Urinary bladder (tissue), 4 donors: ENCODE measurements at places on chromosomes 7 and 10. TPM values are rescaled to one million over a fixed set of nuclear protein-coding genes. Genes with fewer than 3 reads are reported as not detected.

DNA sequence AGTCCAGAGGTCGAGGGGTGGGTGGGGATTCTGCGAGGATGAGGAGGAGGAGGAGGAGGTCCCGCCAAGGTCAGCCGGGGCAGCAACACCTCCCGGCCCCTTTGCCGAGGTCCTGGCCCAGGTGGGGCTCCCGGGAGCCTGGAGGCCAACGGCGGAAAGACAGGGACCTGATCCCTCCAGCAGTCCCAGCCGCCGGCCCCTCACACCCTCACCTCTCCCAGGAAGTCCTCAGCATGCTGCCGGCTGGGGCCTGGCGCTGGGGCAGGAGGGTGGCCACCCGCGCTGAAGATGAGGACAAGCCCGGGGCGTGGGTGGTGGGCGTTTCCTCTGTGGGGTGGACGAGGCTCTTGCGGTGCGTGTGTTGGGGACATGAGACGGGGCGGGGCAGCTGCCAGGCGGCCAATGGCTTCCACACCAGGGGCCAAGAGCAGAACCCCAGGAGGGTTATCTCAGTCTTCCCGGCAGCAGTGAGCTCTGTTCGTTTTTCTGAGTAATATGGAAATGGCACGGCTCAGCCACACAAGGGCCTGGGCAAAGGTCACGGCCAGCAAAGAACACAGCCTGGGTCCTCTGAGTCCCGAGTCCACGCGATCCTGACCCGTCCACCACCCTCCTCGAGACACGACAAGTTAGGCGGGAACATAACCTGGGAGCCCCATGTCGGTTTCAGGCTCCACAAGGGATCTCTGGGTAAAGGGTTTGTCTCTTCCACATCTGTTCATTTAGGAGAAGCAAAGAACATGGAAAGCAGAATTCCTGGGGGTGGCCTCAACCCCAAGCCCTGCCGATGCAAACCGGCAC, 82.9 kb upstream of the PDGFA start:
- DNase-seq, result no peak

DNA sequence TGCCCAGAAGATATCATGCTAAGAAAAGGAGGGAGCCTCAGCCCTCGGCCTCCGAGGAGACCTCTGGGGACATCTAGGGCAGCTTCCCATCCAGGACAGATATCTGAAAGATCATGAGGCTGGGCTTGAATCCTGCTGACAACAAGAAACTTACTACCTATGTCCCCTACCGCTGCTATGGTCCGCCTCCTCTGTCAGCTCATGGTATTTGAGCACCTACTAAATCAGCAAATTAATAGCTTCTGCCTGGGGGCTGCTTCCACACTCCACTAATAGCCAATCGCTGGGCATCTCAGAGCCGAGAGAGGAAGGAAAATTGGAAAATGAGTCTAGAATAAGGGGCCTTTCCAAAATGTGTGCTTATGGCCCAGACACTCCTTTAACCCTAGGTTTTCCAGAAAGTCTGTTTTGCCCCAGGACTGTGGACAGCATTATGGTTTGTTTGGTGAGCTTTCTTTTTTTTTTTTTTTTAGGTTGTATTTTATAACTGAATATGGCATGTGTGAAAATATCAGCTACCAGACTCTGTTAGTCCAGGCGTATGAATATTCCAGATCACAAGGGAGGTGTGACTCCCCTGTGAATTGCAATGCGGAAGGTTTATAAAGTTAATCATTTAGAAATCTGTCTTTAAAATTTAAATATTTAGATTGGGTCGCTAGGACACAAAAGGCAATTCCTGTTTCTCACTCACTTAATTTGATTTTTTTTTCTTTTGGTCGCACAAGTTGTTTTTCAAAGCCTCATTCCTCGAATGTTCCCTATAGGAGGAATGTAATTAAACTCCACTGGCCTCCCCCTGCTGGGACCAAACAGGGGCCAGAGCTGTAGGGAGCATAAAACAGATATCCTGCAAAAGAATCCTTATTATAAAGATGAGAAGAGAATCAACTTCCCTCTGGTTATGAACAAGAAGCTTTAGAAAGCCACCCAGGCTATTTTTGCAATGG, 89.4 kb downstream of the PARP12 start:
- DNase-seq, result no peak

- DNase-seq, result no peak
Measured at GRCh38 chr10:49742683-49743463, 19.2 kb downstream of the OGDHL start.

- DNase-seq, result no peak
Measured at GRCh38 chr7:3063016-3063753, 19.5 kb upstream of the CARD11 start.

DNA sequence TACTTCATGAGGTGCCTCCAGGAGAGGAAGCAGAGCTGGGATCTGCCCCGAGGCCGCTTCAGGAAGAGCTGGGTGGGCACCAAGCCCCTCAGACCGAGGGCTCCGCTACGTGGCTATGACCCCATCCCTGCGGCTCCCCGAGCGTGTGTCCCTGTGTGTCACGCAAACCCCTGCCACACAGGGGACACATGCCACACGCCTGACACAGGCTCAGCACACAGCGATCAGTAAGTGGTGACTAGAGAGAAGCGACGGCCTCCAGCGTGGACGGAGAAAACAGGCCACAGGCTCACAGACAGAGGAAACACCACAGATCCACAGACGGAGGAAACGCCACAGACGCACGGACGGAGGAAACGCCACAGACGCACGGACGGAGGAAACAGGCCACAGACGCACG, 18.5 kb downstream of the DIP2C start:
- DNase-seq, result no peak

DNA sequence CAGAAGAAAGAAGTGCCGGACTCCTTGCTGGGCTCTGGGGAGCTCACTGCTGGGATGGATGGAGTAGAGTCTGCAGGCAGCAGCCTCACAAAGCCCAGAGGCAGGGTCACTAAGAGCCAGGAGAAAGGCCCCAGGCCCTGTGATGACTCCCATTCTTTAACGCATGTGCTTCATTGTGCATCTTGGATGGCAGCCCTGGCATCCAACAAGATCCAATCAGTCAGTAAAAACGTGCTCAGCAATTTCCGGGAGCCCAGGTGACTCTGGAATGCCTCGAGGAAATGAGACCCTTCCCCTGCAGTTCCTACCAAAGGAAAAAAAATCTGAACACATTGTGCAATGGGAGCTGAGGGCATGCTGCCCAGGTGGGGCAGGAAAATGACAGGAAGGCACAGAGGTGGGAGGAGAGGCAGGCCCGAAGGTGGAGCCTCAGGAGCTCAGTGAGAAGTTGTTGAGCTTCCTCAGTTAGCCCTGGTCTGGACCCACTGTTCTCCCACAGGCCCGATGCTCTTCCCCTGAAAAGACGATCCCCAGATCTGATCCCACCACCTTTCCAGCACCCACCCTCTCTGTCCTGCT, 60.7 kb upstream of the TMEM72 start:
- DNase-seq, result no peak

GRCh38 chr10:99421233-99421739, 9.1 kb downstream of the GOT1 start:
- no peak for DNase-seq

DNA sequence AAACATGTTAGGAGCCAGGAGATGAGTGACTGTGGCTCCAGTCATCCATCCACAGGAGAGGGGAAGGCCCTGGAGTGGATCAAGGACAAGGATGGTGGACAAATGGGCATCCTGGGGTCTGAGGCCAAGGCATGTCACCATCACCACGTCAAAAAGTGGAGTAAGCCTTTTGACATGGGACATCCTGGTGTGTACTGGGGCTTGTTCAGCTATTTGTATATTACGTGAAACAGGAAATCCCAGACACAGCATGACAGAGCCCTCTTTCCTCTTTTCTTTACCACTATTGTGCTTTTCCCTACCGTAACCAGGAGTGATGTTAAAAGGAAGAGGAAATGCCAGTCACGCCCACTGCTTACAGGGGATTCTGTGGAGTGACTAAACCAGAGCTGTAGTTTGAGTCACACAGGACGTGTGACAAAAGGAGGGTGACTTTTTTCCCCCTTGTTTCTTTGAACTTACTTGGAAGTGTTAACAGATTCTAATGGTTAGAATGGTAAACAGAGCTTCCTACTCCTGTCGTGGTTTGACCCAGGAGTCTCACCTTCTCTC, 15.4 kb downstream of the ACSL5 start:
- DNase-seq, result no peak

DNA sequence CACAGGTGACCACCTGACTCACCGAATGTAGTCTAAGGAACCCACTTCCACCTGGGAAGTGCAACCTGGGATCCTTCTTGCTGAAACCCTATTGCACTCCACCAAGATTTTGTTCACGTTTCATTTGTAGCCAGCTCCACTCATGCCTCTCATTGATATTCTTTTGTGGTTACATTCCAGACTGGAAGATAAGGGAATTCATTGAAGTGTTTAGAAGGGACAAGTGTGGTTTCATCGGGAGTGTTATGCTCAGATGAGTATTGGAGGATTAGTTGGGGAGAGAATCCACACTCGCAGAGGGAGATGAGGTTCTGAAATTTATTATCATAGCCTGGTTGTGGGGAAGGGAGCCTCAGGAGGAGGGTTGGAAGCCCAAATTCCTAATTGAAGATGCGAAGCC, 320.4 kb downstream of the KCNMA1 start:
- DNase-seq, result no peak

DNA sequence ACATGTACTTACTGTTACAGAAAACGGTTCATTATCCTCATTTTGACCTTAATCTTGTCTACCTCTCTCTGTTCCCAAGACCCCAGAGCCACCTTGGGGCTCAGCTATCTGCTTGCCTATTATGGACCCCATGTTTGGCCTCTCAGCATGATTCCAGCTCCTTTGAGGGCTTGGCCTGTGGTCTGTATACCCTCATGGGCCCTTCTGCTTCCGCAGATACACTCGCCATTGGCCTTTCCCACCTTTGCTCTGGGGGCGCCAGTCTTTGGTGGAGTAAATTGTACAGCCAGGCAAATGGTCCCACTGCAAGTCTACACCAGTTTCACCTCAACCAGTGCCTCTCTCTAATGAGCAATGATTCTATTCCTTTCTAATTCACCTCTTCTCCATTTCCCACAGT, 109.2 kb upstream of the ZNF746 start:
- no peak for DNase-seq

- DNase-seq, result no peak
Measured at GRCh38 chr7:130463553-130464434, 23.0 kb upstream of the CEP41 start.

DNA sequence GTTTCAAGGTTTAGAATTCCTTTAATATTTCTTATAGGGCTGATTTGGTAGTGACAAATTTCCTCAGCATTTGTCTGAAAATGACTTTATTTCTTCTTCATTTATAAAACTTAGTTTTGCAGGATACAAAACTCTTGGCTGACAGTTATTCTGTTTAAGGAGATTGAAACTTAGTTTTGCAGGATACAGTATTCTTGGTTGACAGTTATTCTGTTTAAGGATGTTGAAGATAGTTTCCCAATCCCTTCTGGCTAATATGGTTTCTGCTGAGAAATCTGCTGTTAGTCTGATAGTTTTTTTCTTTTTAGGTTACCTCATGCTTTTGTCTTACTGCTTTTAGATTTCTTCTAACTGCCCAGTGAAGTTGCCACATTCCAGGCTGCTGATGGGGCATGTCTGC, 186.8 kb downstream of the ITGB1 start:
- DNase-seq, result no peak

- no peak for DNase-seq
Measured at GRCh38 chr10:129396021-129396722, 70.9 kb upstream of the MGMT start.

DNA sequence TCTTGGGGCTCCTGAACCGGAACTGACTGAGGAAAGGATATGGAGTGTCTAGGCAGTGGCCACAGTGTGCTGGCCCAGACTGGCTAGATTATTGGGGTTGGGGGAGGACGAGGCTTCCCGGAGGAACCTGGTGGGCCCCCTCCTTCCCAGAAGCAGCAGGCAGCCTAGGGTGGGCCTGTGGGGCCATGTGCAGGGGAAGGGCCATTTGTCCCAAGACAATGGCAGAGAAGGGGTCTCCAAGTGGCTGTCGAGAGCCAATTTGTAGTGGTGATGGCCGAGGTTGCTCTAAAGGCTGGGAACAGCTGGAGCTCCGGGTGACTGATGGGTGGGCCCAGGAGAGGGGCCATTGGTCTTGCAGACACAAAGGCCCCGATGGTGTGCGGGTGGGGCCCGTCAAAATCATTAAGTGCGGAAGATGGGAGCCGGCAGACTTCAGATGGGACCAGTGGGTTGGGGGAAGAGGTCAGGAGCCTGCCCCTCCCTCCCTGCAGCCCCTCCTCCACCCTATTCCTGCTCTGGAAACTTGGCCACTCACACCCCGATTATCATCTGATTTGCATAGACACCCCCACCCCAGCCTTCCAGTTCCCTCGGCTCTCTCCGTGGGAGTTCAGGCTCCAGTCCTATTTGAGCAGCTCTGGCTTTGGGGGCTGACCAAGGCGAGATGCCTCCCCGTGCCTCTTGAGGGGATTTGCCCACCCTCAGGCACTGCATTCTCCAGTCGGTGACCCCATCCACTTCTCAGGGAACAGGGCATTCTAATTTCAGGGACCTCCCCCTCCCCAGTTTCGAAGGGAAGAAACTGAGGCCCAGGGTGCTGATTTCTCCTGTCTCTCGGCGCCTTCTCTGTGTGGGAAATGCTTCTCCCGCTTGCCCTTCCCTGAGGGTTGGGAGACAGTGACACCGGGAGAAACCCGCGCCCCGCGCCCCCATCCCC, 36.0 kb upstream of the PAX2 start:
- no peak for DNase-seq

DNA sequence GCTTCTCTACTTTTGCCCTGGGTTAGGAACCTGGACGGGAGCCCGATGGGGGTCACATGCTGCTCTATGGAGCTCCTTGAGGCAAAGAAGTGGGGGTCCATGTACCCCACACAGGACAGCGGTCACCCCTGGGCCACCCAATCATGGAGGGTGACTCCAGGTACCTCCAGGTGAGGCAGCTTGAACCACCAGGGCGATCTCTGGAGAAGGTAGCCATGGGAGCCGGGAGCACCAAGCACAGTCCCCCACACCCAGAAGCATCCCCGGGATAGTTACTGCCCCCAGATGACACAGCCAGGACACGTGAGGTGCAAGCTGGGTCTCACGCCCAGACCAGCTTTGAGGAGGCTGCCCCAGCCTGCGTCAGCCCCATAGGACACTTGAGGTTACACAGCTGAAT, 58.4 kb downstream of the C10orf143 start:
- no peak for DNase-seq

The SEC31B gene
- 7.0 TPM for total RNA-seq

The SPDYE16 gene
- total RNA-seq, result not detected

The KLF14 gene
- total RNA-seq, result 0.32 TPM

The C7orf57 gene
- 0.21 TPM for total RNA-seq

The GRM8 gene
- 0.48 TPM for total RNA-seq

The RBP3 gene
- total RNA-seq, result not detected

The ATOH7 gene
- not detected for total RNA-seq

The CPVL gene
- 14.4 TPM for total RNA-seq
